Stimulated activated CD4-positive, alpha-beta T cell treated with anti-CD3 and anti-CD28 coated beads, Interleukin-4, amount 100 ng/mL, for 48 hours (primary cell): ENCODE measurements at places on chromosomes 4 and X.

DNA sequence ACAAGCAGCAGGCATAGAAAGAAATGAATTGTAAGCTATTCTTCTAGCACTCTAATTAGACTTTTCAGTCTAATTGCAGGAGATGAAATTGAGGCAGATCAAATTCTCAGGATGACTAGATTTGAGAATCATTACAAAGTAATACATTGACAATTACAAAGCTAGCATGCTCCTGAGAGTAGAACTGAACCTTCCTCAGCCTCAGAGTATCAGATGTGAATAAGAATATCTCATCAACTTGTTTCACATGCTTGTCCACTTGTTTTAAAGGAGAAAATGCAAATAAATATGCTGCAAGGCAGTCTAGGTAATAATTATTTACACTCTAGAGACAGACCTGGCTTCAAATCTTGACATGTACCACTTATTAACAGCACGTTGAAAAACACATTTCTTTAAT lies 491.0 kb upstream of the MAGEB2 start:
- DNase-seq: no peak

DNA sequence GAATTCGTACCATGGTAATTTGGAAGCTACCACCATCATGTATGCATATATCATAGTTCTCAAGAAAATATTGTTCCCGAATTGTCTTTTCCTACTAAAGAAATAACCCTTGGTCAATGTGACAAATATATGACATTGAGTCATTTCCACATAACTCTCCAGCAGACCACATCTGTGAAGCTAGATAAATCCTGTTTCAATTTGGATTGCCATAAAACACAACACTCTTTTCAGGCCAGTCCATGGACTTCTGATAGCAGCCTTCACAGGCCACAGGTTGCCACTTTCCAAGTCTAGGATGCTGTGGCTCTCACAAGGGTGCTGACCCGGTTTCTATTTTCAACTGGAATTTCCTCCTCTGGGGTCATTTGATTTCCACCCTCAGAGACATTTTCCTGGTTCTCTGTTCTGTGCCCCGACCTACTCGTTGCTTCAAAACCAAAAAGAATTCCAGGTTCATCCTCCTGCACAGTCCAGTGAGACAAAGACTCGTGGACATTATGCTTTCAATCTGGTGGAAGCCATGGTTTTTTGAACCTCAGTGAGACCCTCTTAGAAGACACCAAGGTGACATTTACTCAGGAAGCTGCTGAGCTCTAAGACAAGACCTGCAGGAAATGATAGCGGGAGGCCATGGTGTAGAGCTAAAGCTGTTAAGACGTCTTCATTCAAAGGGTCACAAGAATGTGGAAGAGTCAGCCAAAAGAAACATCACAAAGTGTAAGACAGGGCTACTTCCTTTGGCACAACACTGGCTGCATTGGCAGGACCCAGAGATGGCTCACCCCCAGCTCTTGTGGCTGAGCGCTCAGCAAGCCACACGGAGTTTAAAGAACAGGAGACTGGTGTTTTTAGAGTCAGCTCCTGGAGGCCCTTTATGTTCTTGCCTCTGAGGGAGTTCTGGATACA lies 119.8 kb downstream of the AMELX start:
- DNase-seq: no peak

GRCh38 chr4:148059617-148060180 lies 327.8 kb downstream of the ARHGAP10 start:
- no peak for DNase-seq

GRCh38 chrX:17597836-17598439 lies 139.4 kb upstream of the SCML1 start:
- DNase-seq: no peak

DNA sequence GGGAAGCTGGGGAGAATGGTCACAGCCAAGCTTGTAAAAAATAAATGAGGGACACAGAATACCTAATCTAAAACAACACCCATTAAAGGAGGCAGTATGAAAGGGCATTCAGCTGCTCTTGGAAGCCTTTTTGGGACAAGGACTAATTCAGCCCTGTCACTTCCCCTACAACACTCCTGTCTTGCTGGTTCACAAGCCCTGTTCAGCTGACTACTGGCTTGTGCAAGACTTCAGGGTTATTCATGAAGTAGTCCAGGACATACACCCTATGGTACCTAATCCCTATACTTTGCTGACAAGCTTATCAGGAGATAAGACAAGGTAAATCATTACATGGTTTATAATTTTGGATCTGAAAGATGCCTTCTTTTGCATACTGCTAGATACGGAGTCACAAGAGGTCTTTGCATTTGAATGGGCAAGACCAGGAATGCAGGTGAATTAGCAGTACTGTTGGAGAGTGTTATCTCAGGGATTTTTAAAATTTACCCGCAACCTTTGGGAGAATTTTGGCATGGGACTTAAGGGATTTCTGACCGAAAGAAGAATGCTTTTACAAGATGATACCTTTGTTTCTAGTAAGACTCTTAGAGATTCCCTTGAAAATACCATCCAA lies 103.2 kb upstream of the LANCL3 start:
- DNase-seq: no peak

DNA sequence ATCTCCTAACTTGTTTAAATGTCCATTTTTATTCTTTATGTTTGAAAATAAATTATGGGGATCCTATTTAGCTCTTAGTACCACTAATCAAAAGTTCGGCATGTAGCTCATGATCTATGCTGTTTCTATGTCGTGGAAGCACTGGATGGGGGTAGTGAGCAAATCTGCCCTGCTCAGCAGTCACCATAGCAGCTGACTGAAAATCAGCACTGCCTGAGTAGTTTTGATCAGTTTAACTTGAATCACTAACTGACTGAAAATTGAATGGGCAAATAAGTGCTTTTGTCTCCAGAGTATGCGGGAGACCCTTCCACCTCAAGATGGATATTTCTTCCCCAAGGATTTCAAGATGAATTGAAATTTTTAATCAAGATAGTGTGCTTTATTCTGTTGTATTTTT lies 27.6 kb downstream of the NUDT6 start:
- DNase-seq: no peak

DNA sequence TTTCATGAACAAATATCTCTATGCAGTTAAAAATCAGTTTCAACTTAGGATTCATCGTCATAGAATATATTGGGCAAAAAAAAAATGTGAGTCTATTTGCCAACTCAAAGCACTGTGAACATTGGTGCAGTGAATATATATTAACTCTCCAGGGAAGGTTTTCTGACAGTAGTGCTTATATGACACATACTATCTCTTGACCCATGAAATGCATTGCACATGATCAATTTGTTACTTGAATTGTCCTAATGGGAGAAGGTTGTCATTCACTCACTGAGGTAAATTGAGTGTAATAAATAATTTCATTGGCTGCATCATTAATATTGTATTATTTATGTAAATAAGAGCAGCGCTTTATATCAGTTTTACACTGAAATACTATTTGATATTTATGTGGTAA lies 2458.5 kb downstream of the ARAP2 start:
- DNase-seq: no peak

DNA sequence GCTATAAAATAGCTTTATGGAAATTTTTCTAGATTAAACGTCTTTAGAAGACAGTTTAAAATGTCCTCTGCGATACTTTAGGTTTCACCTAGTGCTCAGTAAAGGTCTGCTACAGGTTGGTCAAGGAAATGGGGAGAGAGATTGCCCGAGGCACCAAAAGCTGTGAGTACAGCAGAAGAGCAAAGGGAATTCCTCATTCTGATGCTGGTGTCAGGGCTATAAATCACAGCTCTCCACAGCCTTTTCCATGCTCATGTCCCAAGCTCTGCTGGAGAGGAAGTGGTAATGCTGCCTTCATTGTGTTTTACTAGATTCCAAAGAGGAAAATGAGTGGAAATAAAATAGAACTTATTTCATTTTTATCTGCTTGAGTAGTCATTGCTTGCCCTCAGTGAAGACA lies 2060.4 kb downstream of the ARAP2 start:
- DNase-seq: no peak

GRCh38 chr4:80270868-80271267 lies 4.4 kb downstream of the FGF5 start:
- no peak for DNase-seq

GRCh38 chrX:37662181-37662580 lies 23.4 kb upstream of the XK start:
- DNase-seq: no peak
